AML-193 (cell line): ENCODE measurements at places on chromosomes 11 and 22.
A peak's percentile ranks its signal among the peaks of the same experiment; 100 is the strongest.

DNA sequence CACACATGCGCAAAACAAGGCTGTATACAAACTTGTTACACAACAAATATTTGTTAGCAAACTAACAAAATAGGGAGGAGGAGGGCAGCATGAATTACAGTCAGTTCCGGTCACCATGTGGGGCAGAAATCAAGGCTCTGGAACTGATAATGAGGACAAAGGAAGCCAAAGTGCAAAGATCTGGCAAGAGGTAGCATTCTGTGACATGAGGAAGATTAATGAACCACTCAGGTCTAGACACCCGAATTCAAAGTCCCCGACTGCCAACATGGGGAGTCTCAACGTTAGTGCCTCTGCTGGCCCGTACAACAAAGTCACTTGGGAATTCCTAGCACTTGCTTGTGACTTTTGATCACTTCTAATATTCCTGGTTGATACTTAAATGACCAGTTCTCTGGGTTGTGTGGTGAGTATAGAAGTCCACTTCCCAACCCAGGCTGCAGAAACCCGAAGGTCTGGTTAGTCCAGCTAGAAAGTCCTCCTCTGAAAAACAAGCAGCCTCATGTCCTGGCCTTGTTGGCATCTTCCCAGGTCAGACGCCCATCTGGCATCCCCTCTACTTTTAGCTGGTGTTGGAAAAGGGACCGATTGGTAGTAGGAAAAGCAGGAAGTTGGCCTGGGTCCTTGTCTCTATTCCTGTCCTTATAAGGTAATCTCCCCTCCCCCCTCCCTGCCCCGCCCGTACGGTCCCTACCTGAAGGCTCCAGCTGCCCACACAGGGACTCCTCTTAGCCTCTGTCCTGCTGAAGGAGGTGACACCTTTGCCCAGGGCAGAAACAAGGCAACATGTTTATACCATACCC, 1.6 kb downstream of the SUN2 start:
- peak; percentile 38 for DNase-seq

- DNase-seq, result no peak
These were observed 15.3 kb upstream of the SYTL2 start for GRCh38 chr11:85826116-85826855.

DNA sequence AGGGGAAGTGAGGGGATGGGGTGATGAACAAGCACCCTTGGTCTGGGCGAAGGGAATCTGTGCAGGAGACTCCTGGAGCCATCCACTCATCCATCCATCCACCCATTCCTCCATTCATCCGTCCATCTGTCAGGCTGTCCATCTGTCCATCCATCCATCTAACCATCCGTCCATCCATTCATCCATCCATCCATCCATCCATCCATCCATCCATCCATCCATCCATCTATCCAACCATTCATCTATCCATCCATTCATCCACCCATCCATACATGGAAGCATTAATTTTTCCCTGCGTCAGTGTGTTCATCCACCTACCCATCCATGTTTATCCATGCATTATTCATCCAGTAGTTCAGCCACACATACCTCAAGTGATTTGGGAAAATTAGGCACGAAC, 32.0 kb downstream of the WNT11 start:
- DNase-seq, result no peak

- peak; percentile 38 for DNase-seq
These were observed 37.2 kb upstream of the ETS1 start for GRCh38 chr11:128624269-128625175.

DNA sequence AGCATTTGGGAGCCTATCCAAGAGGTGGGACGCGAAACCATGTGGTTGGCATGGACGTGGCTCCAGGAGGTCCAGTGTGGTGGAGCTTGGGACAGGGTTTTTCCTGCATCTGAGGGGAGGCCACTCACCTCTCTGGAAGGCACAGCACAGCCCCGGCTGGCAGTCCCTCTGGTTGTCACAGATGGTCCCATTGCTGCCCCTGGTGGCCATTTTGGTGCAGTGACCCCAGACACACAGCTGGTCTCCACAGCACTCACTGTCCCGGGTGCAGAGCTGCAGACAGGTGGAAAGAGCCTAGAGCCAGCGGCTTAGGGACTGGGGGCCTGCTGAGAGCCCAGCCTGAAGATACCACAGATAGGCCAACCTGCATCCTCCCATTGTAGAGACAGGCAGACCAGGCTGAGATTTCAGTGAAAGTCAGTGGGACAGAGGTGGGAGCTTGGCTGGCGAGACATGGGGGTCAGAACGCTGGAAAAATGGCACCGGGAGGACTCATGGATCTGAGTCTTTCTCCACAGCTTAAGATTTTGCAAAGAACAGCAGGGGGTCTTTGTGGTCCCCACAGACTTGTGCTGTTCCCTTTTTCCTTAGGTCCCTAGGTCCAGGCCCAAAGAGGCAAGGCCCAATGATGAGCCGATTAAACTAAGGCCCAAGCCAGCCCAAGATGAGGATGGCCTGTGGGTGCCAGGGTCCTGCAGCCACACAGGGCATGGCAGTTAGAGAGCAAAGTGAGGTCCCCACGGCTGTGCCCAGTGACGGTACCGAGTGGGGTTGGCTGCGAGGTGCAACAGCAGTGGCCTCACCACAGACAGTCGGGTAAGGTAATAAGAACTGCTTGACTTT, 41.4 kb downstream of the DKK3 start:
- peak; percentile 27 for DNase-seq

DNA sequence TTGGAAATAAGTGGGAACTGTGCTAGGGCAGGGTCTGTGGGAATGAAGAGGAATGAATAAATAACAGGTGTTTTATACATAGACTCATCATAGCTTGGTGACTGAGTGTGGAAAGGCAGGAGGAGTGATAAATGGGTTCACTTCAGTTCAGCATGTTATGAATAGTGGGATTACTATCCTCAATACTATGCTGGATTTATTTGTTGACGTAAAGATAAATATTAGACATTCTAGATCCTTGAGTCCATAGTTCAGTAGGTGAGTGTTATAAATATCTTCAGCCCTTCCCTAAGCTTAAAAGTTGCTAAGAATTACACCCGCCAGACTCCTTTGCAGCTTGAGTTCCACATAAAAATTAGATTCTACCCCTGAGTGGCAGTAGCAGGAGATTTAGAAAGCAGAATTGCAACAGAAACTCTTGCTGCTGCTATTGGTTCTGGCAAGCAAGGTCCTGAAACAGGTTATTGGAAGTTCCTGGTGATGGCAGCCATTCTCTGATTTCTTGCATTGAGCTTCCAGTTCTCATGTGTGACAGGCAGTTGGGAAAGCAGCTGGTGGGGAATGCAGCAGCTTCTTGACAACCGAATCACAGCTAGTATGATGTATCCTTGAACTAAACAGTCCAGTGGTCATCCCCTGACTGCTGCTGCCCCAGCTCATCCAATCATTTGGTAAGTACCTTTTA, 1558.9 kb downstream of the FAM181B start:
- DNase-seq, result no peak

- DNase-seq, result peak; percentile 70
These were observed 7.8 kb upstream of the L3MBTL2 start for GRCh38 chr22:41197038-41197972.

GRCh38 chr11:122031813-122032212, 84.2 kb downstream of the BLID start:
- no peak for DNase-seq

DNA sequence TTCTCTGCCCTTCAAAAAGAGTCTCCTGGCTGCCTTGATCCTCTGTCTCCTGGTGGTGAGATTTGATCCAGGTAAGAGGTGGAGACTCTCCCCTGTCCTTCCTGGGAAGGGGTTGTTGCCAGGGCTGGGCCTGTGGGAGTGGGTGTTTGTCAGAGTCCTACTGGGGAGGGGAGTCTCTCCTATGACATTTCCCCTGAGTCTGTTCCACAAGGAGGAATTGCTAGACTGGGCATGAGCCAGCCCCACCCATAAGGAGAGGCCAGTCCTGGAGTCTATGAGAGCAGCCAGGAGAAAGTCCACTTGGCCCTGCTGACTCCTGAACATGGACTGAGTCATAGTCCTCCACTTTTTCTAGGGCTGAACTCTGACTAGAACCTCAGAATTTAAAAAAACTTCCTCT, 7.4 kb downstream of the PEX26 start:
- no peak for DNase-seq

DNA sequence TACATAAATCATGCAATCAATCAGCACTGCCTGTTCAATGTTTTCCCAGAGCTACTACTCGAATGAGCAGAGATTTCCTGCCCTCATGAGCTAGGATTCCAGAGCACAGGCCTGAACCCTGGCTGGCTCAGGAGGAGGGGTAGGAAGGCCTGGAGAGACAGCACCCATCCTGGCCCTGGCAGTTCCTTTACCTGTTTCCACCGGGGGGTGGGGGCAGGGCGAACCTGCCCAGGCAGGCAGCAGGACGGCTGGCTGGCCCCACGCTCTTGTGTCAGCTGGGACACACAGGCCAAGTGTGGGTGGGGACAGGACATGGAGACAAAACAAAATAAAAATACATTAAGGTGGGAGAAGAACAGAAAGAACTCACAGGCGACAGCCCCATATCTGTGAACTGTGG, 109.8 kb upstream of the BID start:
- no peak for DNase-seq

GRCh38 chr11:113884361-113884836, 9.0 kb upstream of the USP28 start:
- DNase-seq, result no peak
